ENCODE measurements at places on chromosomes 4 and X. TPM values are rescaled to one million over a fixed set of nuclear protein-coding genes. Genes with fewer than 3 reads are reported as not detected.

PABPC4L gene
- total RNA-seq: 0.98 TPM

PAGE4 gene
- total RNA-seq: not detected

ARMCX4 gene
- 11.8 TPM for total RNA-seq

GAB3 gene
- total RNA-seq: 8.5 TPM

OGT gene
- 345 TPM for total RNA-seq

SUV39H1 gene
- total RNA-seq: 5.3 TPM

Measured in breast epithelium (tissue), 4 donors.